ENCODE measurements at places on chromosomes 5 and 9. TPM values are rescaled to one million over a fixed set of nuclear protein-coding genes. Genes with fewer than 3 reads are reported as not detected.

Gene SH3GLB2
- total RNA-seq, result 39.3 TPM

Gene ABLIM3
- 32.8 TPM for total RNA-seq

Gene BNC2
- 41.6 TPM for total RNA-seq

Gene MUSK
- total RNA-seq, result not detected

- DNase-seq, result peak; percentile 68
Observed at GRCh38 chr5:148179234-148179824, 11.0 kb downstream of the SPINK14 start.

- DNase-seq, result peak; percentile 50
Observed at GRCh38 chr5:107915176-107915812, 244.6 kb upstream of the EFNA5 start.

GRCh38 chr5:13985731-13986418 lies 41.4 kb upstream of the DNAH5 start:
- DNase-seq, result peak; percentile 91

DNA sequence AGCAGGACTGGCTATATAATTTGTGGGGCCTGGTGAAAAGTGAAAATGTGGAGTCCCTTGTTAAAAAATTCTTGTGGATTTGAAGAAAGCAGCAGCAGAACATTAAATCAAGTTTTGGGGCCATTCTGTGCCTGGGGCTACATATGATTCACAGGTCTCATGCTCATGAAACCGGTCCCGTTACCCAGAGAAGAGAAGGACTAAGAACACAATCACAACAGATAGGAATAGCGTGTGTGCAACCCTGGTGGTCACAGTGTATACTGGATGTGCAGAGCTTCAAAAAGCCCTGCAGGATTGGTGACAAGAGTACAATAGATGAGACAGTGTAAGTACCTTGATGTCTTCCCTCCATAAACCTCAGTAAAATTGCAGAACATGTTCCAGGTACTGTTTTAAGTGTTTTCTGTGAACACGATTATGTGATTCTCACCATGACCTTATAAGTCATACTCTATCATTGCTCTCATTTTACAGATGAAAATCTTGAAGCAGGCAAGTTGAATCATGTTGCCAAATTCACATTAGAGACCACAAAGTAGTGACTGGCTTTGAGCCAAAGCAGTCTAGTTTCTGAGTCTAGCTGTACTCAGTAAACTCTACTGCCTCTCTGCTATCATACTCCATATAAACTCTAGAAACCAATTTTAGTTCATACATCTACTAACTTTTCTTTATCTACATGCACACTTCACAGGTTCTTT lies 636.5 kb downstream of the TAF11L14 start:
- DNase-seq, result no peak

- peak; percentile 52 for DNase-seq
Observed at GRCh38 chr5:33713136-33713765, 178.5 kb downstream of the ADAMTS12 start.

DNA sequence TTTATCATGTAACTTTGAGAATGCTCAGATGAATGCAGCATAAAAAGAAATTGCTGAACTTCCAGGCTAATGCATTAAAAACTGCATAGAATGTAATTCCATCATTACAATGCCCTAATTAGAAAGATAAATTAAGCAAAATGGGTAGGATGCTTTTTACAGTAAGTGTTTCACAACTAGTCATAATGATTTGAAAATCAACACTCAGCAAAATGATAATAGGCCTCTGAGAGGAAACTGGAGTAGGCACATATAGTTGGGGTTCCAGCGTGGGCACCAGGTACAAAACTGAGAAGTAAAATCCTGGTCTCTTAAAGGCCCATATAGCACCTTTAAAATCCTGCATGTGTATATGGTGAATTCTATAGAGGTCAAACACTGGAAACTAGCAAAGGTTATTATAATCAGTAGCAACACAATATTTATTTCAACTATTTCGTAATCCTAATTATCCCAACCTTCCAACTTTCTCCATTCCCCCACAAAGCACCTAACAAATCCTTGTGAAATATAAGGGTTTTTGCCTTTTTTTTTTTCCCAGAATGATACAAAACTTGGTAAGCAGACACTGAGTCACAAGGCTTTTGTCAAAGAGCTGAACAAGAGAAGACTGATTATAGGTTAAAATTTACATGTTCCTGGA lies 108.0 kb upstream of the NR5A1 start:
- DNase-seq, result no peak

DNA sequence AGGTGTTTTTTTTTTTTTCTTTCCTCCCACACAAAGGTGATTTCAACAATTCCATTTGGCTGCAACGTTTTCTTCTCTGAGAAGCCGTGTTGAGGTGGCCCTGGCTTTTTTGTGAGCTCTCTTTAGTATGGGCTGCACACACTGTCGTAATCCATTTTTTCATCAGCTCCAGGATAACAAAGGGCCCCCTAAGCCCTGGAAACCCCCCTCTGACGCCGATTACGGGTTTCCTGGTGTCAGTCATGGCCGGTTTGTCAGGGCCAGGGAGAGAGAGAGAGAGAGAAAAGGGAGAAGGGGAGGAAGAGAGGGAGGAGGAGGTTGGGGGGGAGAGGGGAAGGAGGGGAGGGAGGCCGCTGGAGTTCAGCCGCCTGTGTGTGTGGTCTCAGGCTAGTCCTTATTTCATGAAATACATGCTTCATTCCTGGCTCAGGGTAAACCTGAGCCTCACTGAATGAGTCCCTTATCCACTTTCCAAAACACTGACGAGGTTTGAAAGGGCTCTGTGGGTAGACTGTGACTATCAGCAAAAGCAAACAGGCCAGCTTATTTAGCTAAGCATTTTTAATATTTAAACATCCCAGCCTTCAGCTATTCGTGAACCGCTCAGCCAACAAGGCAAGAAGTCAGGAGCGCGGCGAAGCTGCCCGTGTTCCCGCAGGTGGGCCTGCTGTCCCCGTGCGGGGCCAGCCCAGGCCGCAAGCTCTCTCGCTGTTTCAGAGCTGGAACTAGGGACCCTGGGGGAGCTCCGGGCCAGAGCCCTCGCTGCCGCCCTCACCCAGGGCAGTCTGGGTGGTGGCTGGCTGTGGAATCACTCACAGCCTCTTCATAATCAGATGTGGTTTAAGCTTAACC lies 172.8 kb downstream of the ERCC6L2 start:
- no peak for DNase-seq

All from fibroblast of villous mesenchyme (primary cell).